ENCODE measurements at places on chromosomes 16 and 17.

DNA sequence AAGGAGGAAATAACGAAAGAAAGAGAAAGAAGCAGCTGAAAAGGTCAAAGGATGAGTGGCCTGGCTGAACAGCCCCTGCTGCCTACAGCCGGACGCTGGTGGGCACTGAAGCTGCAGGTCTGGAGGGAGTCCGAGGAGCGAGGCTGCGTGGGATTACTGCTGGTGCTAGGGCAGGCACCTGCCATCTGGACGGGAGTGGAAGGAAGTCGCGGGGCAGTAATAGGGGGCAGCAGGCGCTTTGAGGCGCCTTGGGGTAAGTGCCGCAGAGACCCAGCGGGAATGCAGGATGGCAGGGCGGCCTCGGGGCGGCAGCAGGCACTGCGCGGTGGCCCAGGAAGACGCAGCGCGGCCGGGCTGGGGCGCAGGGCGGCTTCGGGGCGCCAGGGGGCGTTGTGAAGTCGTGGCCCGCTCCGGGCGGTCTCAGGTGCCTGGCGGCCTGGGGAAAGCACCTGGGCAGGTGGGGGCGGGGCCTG lies 303 bp upstream of the SCNN1G start:
- peak; percentile 42 for DNase-seq

DNA sequence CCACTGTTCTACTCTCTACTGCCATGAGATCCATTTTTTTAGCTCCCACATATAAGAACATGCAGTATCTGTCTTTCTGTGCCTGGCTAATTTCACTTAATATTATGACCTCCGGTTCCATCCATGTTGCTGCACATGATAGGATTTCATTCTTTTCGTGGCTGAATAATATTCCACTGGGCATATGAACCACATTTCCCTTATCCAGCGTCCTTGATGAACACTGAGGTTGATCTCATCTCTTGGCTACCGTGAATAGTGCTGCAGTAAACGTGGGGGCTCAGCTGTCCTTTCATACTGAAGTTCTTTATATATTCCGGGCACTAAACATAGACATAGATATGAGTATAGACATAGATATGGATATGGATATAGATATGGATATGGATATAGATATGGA lies 109.3 kb upstream of the TNRC6C start:
- DNase-seq = no peak

- no peak for DNase-seq
These were observed 917 bp downstream of the YWHAE start for GRCh38 chr17:1398931-1399678.

DNA sequence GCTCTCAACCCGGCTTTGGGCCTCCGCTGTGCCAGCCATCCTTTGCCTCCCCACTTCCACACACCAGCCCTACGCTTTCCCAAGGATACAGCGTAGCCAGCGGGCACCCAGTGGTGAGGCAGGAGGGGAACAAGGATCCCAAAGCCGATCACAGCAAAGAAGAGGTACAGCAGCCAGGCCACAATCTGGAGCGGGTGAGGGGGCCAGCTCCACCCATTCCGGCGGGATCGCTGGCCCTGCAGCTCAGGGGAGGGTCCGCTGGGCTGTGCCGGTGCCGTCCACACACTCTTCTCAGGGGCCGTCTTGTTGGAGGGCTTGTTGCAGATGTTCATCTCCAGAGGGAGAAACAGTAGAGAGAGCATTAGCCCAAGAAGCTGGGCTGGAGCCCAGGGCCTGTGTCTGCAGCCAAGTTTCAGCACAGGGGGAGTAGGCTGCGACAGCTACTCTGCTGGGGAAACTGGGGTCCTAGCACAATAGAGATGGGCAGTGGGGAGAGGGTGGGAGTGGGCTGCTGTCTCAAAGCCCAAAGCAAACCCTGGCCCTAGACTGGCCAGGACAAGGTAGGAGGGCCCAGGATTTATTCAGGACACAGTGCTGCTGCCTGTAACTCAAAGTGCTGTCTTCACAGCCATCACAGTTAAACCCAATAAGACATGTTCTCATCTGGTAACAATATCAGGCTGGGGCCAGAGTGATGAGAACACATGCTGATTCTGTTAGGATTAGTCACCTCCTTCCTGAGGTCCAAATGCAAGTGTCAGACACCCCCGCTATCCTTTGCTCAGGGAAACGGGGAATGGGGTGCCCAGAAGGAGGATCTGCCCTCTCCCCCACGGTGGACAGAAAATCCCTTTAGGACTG lies 9.9 kb downstream of the ZDHHC1 start:
- no peak for DNase-seq

DNA sequence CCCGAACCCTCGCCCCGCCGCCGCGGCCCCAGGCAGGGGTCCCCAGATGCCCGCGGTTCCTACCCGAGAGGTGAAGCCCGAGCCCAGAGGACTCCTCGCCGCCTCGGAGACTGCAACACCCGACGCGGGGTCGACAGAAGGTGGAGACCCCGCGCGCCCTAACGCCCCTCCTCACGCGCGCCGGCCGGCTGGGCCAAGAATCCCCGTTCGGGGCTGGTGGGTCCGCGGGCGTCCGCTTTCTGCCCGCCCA lies 515 bp downstream of the SUMO2 start:
- no peak for DNase-seq

GRCh38 chr16:77213542-77214106 lies 14.4 kb downstream of the SYCE1L start:
- no peak for DNase-seq

GRCh38 chr17:57425903-57426880 lies 169.9 kb downstream of the MSI2 start:
- DNase-seq = no peak

- no peak for DNase-seq
These were observed 951 bp upstream of the GPRC5C start for GRCh38 chr17:74430706-74431567.

GRCh38 chr17:9221922-9222180 lies 200.5 kb downstream of the NTN1 start:
- DNase-seq = no peak

DNA sequence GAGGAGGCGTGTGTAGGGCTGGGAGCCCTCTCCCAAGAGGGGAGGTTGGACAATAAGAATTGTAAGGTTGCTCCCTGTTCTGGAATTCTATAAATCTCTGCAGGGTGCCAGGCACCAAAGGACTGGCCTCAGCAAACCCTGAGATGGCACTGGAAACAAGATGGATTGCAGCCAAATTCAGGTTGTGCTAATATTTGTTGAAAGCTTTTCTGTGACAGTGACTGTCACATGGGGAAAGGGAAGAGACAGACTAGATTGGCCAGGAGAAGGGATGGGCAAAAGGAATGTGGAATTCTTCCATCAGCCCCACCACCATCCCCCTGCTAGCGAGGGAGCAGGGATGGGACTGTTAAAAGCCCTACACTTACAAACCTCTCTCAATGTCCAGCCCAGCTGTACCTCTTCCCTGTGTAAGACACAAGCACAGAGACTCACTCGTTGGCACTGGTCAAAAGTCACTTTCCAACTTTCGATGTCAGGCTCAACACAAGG lies 62.4 kb downstream of the SOX9 start:
- no peak for DNase-seq

DNA sequence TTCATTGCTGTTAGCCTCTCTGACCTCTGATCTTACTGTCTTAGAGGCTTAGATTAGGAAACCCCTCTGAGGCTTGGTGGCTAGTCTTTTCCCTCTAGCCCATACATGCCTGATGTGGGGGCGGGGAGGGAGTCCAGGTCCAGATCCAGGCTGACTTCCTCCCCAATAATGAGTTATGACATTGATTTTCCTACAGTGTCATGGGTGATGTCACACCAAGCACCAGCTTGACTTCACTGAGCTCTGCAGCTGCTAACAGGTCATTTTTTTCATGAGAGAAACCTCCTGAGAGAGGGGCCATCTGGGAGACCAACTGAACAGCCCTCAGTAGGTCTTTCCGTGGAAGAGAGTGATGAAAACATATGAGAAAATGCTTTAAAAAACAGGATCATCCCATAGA lies 180.2 kb upstream of the N4BP1 start:
- DNase-seq = no peak
